ENCODE measurements at places on chromosomes 16 and 17.

- DNase-seq, result no peak
Observed at GRCh38 chr17:29165800-29166506, 14.2 kb downstream of the MYO18A start.

- DNase-seq, result peak; percentile 75
Observed at GRCh38 chr17:74457146-74457819, 9.2 kb upstream of the CD300A start.

- no peak for DNase-seq
Observed at GRCh38 chr16:2090481-2090776, 42.6 kb downstream of the TSC2 start.

GRCh38 chr17:70047619-70048419 lies 27.2 kb upstream of the KCNJ16 start:
- DNase-seq, result no peak

- DNase-seq, result no peak
Observed at GRCh38 chr16:28136751-28137434, 73.4 kb upstream of the GSG1L start.

DNA sequence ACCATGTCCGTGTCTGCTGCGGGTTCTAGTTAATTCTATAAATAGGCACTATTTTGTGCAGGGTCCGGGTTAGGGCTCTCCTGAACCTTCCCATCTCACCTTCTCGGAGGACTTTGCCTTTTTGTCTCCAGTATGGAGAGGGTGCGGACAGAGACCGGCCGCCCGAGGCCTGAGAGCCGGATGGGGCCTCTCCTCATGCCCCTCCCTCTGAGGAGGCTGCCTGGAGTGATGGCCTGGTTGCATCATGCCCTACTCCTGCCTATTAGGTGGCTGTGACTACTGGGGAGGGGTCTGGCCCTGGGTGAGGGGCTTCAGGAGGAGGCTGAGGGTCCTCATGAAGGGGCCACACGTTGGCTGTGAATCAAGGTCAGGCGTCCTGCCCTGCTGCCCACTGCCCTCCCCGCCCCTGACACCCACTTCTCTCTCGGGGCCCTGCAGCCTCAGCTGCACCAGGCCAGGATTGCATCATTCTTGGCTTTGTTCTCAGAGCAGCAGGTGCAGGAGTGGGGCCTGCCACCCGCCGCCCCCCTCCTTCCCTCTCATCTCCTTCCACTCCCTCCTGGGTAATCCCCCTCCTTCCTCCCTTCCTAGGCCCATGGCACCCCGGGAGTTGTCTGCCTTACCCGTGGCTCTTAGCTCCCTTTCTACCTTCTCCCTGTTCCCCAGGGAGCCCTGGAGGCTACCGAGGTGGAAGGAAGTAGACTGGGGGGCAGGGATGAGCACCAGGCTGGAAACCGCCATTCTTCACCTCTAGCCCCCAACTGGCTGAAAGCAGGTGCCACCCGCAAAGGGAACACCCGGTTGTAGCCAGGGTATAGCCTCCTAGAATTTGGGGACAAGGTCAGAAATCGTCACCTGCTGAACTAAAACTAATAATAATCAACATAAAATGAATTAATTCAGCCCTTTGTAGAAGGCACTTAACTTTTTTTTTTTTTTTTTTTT lies 12.7 kb upstream of the ARHGAP23 start:
- no peak for DNase-seq

DNA sequence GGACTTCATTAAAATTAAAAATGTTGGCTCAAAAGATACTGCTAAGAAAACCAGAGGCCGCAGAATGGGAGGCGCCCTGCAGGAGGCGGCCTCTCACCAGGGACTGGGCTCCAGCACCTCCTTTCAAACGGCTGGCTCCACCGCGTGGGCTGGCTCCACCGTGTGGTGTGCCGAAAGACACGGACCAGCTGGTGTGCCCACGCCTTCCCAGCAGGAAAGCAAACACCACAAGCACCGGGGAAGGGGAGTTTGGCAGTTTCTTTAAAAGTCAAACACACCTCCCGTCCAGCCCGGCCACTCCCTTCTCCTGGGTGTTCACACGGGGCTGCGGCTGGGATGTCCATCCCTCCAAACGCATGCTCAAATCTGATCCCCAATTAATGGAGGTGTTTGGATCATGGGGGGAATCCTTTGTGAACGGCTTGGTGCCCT lies 13.9 kb downstream of the HAGH start:
- DNase-seq, result peak; percentile 56

- DNase-seq, result no peak
Observed at GRCh38 chr16:68075980-68076379, 9.2 kb upstream of the NFATC3 start.

DNA sequence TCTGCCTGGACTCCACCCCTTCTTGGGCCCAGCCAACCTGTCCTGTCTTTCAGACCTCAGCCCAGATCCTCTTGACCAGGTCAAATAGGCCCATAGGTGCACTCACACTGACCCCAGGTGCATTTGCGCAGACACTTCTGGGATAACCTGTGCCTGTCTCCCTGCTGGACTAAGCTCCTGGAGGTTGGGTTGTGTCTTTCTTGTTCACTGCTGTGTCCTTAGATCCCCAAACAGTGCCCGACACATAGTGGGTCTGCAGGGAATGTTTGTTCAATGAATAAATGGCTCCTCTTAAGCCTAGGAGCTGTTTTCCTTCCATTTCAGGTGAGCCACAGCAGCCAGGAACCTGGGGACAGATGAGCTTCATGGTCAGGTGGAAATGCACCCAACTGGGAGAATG lies 48.9 kb downstream of the NLRP1 start:
- no peak for DNase-seq

DNA sequence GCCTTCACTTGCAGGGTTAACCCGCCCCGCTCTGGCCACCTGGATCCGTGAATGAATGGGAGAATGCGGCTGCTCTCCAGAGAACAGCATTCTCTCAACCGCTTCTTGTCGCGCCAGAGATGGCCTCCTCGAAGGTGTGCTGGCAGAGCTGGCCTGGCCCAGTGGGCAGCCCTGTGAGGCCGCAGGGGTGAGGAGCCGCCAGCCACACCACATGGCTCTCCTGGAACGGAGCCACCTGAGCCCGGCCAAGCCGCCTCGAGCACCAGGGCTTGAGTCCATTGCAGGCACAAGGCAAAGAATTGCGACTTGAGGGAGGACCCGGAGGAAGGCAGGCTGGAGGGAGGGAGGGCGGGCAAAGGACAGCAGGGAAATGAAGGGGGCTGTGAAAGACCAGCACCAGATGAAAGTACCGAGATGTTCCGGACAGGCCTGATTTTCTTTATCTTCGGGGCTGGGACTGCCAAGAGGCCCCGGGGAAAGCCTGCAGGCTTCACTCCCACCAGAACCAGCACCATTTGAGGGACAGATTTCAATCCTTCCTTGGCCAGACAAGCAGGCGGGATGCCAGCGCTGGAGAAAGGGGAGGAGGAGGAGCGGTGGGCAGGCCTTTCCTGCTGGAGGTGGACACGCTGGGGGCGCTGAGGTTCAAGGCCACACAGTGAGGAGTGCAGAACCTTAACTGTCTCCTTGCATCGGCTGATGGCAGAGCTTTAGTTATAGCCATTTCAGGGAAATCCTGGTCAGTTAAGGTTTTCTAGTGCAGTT lies 69.4 kb downstream of the MRC2 start:
- DNase-seq, result no peak

Measured in stimulated activated CD4-positive, alpha-beta T cell treated with anti-CD3 and anti-CD28 coated beads, Interleukin-4, amount 100 ng/mL, for 4 hours (primary cell).